ENCODE measurements at places on chromosomes 1 and 21.
A peak's percentile ranks its signal among the peaks of the same experiment; 100 is the strongest.

GRCh38 chr1:228043281-228043848, 36.6 kb downstream of the WNT3A start:
- no peak for DNase-seq

GRCh38 chr1:214957330-214958137, 125.0 kb upstream of the KCNK2 start:
- no peak for DNase-seq

DNA sequence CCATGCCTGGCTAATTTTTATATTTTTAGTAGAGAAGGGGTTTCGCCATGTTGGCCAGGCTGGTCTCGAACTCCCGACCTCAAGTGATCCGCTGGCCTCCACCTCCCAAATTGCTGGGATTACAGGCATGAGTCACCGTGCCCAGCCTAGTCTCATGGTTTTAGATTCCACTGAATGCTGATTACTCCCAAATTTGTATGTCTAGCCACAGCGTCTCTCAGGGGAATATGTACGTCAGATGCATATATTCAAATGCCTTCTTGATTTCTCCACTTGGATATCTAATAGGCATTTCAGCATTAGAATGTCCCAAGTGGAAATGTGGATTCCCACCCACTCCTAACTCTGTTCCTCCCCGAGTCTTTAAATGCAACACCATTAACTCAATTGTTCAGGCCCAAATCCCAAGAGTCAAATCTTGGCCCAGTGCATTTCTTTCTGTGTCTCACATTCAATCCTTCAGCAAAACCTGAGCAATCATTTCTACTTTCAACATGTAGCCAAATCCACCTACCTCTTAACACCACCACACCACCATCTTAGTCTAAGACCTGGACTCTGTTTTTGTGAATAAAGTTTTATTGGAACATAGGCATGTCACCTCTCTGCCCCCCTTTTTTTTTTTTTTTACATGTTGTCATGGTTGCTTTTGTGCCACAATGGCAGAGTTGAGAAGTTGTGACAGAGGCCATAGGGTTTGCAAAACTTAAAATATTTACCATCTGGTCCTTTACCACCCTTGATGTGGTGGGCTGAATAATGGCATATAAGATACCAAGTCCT, 9.8 kb upstream of the CAMTA1 start:
- no peak for DNase-seq

- no peak for DNase-seq
Observed at GRCh38 chr1:86713477-86713876, 9.1 kb downstream of the SH3GLB1 start.

- no peak for DNase-seq
Observed at GRCh38 chr1:183628537-183628936, 7.0 kb downstream of the ARPC5 start.

DNA sequence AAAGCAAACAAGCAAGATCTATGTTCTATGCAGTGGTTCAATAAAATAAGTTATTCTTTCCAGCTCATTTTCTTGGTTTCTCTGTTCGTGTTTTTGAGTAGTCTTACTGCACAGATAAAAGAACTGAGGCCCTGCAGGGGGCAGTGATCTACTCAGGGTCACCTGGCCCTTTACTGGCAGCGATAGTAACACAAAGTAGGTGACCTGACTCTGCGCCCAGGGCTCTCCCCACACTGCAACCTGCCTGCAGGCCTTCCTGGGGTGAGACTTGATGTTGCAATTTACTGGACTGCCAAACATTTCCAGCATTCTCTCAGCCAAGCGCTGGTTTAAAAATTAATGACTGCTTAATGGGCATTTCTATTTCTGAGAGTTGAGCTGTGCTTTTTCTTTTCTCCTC, 110.3 kb downstream of the HUNK start:
- no peak for DNase-seq

DNA sequence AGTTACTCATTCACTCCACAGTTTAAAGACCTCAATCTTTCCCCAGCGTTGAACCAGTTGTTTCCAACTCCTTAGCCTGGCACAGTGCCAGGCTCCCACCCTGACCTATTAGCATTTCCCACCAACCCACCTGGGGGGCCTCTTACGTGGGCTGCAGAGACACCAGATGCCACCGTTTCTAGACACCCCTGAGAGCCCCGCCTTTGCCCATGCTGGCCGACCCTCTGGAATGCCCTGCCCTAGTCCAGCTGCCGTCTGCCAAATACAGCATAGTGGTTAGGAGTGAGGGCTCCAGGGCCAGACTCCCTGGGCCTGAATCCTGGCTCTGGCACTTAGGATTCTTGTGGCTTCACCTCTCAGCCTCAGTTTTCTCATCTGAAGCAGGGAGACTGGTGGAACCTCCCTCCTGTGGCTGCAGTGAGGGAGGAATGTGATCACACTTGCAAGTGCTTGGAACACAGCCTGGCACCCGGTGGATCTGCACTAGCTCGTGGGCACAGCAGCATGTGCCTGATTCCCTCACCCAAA, 65.2 kb downstream of the TMCO4 start:
- no peak for DNase-seq

DNA sequence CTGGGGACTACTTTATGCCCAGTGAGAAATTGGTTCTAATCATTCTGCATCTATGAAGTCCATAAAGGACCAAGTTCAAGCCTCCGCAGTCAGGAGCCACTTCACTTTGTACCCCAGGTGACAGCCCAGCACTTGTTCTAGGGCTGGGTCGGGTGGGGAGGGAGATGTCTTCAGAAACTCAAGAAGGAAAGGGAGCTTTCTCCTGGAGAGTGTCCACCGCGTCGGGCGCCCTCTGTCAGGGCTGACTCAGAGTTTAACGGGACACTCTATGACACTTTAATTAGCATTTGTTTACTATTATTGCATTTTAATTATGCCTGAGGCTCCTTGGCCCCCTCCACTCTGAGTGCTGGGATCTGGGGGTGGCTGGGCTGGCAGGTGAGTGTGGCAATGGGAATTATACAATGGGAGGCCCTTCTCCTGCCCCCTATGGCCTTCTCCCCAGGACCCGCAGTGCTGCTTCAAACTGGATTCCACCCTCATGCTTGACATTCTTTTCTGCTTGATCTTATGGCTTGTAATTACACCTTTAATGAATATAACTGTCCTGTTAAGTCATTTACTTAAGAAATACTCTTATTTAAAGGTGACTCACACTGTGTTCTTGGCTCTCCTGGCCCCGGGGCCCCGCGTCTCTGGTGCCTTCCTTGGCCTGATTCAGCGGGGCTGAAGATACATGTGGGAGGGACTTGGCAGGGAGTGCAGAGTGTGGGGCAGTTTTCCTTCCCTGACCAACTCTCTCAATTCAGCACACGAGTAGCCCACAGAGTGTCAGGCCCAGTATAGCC, 136.6 kb downstream of the PLXNA2 start:
- no peak for DNase-seq

DNA sequence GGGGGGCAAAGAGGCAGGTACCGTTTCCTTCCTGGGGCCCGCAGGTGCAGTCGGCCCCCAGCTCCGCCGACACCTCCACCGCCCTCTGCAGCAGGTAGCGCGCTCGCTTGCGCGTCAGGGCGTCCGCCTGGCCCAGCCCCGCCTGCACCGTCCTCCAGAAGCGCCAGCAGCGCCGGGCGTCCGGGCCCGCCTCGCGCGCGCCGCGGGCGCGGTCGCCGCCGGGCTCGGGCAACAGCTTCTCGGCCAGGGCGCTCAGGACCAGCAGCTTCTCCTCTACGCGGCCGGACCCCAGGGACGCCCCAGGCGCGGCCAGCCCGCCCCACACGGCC, 863 bp downstream of the TARBP1 start:
- DNase-seq, result peak; percentile 71

DNA sequence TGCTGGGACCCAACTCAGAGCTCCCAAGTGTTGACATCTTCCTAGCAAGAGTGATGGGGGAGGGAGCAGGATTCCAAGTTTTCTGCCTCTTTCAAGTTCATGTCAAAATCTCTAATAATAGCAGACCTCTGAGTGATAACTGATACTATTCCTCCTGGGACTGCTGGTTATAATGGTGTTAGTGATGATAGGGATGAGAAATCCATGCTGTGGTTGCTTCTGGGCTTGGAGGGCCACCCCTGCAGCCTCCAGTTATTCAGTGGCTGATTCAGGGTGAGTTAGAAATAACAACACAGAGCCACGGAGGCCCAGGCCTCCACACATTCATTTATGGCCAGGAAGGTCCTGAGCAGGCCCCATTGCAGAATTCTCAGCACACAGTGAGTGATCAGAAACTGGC, 40.6 kb upstream of the ARTN start:
- DNase-seq, result no peak

DNA sequence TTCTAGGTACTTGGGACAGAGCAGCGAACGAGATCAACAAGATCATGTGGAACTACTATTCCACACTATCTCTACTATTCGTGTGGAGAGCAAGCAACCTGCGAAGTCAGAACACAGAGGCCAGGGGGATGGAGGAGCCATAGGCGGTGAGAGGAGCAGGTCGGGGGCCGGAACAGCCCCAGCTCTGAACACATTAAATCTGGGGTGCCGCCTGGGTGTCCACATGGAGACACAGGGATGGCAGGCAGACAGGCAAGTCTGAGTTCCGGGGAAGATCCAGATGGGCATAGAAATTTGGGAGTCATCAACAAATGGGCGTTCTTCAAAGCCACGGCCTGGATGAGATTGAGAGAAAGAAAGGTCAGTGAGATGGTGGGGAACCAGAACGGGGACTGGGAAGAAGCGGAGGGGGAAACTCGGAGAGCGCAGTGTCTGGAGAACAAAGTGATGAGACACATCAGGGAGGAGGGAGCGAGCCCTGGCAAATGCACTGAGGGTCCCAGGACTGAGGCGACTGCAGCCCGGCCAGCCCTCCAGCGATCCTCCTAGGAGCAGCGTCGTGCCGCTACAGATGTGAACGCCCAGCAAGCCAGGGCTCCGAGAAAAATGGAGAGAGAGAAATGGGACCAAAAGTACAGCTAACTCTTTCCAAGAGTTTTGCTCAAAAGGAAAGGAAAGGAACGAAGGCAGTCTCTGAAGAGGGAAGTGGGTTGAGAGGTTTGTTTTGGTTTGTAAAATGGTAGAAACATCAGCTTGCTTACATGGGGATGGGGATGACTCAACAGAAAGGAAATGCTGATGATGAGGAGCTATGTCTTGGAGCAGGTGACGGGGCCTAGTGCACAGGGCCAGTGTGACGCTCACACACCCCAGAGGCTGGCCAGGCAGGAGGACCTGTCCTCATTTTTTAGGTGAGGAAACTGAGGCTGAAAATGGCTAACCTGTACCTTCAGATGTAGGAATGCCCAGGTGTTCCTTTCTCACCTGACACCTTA, 84.5 kb downstream of the GLIS1 start:
- no peak for DNase-seq

DNA sequence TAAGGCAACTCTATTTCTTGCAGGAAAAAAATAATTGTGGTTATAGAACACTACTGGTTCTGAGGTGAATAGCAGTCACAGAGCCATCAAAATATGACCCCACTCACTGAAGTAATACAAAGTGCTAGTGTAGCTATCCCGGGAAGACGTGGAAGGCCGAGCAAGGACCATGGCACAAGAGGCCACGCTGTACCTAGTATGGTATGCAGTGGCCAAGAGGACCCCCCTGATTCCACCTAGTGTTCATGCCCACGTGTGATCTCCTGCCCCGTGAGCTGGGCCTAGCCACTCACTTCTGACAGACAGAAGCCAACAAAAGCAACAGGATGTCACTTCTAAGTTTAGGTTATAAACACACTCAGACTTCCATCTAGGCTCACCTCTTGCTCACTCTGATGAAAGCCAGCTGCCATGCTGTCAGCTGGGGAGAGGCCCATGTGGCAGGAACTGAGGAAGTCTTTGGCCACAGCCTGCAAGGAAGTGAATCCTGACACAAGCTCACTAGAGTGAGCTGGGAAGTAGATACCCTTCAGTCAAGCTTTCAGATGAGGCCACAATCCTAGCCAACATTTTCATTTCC, 21.7 kb upstream of the LSS start:
- DNase-seq, result no peak

- no peak for DNase-seq
Observed at GRCh38 chr21:36768496-36768895, 69.6 kb downstream of the SIM2 start.

DNA sequence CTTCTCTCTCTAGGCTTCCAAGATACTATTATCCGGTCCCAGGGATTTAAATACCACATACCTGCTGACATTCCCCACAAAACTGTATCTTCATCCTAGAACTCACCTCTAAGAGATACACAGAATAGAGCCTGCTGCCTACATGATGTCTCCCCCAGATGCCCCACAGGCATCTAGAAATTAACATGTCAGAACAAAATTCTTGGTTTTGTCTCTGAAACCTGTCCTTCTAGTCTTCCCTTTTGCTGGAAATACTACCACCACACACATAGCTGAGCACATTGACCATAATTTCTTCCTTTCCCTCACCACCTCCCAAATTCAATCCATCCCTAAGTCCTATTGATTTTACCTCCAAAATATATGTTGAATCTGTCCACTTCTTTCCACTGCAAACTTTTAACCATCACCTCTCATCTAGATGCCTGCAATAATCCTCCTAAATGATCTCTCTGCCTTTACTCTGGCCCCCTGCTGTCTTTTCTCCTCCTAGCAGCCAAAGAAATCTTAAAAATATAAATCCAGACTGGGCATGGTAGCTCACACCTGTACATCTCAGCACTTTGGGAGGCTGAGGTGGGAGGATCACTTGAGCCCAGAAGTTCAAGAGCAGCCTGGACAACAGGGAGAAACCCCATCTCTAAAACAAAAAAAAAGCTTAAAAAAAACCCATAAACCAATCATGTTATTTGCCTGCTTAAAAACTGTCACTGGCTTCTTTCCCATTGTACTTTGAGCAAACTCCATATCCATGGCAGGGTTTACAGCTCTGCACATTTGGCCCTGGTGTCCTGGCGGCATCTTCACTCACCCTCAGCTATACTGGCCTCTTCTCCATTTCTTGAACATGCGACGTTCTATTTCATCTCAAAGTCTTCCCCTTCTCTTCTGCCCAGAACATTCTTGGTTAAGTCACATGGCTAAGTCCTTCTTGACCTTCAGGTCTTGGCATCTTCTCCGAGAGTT, 6.2 kb upstream of the FAM76A start:
- DNase-seq, result no peak

GRCh38 chr1:84350104-84350503, 48.2 kb upstream of the DNASE2B start:
- no peak for DNase-seq

GRCh38 chr1:229623838-229624237, 2.1 kb downstream of the TAF5L start:
- DNase-seq, result no peak

- peak; percentile 11 for DNase-seq
Observed at GRCh38 chr1:89779151-89779940, 41.5 kb upstream of the LRRC8D start.

GRCh38 chr1:11156963-11157362, 32.2 kb upstream of the ANGPTL7 start:
- DNase-seq, result no peak

GRCh38 chr1:204359474-204360255, at the start of gene PLEKHA6:
Gene PLEKHA6, minus strand, starts transcription at chr1:204359929. Its CDS starts 86,202 bp downstream, at chr1:204273727.
- no peak for DNase-seq

DNA sequence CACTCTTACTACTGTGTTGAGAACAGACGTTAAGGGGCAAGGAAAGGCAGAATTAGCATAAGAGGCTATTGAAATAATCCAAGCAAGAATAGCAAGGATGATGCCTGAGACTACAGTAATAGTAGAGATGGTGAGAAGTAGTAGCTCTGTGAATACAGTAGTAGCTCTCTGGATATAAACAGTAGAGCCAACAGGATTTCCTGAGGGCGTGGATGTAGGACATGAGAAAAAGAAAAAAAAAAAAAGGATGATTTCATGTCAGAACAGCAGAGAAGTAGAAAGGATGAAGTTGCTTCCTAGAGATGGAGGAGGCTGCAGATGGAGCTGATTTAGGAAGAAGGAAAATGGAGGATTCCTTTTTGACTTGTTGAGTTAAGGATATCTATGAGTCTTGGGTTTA, 112.3 kb downstream of the OMA1 start:
- DNase-seq, result no peak

- no peak for DNase-seq
Observed at GRCh38 chr1:54763816-54764132, 549 bp downstream of the PARS2 start.

- no peak for DNase-seq
Observed at GRCh38 chr1:25083481-25084345, 148.6 kb downstream of the SYF2 start.

All from activated CD4-positive, alpha-beta T cell treated with anti-CD3 and anti-CD28 coated beads, Interleukin-2, amount 50 U/mL, for 4 hours (primary cell).